ENCODE measurements at places on chromosomes 4 and X.

DNA sequence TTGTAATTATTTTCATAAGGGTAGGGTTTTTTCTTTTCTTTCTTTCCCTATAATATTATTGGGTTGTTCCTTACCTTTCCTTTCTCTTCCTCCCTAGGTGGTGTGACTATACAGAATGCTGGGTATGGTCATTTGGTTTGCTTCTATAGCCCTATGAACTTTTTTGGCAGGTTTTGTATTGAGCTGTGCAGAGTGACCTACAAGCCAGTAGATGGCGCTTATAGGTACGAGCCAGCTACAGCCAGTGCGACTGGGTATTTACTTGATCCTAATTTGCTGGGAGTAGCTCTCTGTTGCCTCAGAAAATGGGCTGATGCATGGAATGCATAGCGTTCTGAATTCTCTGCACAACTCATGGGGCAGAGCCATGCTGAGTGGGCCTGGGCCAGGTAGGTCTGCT is 423.3 kb downstream of the MAGEE1 start:
- no peak for DNase-seq

DNA sequence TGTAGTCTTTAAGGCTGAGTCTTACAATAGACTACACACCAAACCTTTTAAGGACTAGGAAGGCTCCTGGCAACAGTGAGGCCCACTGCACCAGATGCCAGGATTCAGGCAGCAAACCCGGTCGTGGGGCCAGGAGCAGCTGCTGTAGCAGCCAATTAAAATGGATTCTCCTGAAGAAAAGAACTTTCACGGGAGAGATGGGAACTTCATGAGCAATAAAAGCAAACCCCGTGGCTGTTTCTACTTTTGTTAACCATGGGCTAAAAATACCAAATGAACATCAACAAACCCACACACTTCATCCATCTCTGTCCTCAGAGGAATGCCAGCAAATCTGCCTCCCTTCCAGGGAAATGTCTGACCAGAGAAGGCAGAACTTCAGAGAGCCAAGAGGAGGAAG is 101.4 kb downstream of the BTC start:
- DNase-seq: no peak

DNA sequence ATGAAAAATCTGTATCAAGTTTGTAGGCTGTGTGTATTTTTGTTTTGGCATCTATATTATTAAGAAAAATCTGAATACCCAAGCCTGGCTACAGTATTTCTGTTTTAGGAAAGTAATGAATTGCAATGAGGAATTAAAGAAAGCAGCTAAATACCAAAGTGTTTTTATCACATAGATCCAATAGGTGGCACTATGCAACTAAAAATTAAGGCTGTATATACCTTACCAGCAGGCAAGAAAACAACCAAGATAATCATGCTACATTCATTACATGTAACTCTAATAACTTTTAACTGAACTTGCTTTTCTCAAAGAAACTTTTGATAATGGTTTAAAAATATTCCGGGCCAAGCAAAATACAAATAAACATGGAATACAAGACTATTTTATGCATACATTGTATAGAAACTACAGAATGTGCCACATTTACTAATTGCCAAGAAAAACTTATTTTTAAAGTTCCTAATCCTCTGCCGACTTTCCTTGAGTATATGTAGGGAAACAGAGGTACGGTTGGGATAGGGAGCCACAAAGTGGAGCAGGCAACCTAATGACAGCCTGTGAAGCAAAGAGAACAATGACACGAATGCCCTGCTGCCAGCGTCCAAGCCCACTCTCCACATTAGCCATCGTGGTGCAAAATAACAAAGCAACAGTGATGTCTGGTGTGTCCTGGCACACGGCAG is 63.7 kb downstream of the SEC24D start:
- no peak for DNase-seq

DNA sequence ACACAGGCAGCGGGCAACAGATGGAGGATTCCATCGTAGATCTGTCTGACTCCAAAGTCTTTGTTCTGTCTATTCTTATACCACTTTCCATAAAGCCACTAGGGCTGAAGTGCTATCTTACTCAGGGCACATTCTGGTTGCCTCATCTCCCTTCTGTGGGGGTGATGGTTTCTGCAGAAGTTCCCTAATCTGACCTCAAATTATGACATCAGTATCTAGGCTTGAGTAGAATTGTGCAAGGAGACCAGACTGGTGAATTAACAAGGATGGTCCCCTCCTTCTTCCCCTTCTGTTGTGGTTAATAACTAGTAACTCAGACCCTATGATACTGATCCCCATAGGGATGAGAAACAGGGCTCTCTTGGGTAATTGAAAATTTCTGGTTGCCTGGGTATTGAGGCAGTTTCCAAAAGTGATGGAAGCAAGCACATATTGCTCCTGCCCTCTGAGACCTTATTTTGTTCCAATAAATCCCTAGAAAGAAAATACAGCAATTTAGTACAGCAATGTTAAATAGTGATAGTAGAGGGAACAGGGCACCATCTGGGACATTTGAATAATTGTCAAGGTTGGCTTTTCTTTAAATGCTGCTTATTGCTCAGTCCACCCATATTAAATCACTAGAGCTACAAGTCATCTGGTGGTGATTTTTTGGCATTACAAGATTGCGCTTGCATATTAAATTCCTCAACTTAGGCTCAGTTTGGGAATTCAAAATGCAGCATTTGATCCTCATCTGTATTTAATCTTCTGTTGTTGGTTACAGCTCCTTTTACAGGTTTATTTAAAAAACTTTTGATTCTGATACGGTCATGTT is 57.3 kb upstream of the AP1S2 start:
- no peak for DNase-seq

DNA sequence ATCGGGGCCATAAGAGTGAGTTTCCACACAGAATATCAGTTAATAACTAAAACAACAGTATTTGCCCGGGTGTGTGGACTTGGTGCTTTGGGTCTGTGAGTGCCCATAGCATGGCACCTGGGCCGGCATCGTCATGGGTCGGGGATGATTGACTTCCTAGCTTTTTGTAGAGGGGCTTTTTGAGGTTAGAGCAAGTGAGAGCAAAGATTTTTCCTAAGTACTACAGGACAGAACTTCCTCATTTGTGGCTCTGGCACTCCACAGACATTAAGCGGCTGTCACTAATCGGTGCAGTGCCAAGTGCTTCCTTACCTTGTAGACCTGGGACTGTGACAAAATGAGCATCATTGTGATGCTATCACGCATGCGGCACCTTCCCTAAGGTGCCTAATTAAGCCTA is 81.0 kb downstream of the SHROOM2 start:
- no peak for DNase-seq

GRCh38 chr4:168811207-168811606 is 198.8 kb downstream of the CBR4 start:
- DNase-seq: no peak

- no peak for DNase-seq
These were observed 261.3 kb downstream of the PARM1 start for GRCh38 chr4:75194180-75194579.

DNA sequence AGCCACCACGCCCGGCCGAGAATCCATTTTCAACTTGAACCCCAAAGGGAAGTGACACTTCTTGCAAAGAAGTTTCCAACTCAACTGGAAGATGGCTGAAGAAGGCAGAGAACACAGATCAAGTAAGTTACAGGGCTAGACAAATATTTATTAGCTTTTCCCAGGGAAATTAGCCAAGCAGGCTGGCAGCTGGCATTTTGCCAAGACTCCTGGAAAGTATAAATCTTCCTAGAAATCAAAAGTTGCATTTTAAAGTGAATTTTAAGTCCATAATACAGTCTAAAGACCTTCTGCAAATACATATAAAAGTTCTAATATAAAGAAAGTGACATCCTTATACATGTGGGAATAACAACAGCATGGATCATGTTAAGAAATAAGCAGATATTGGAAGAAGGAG is 3.4 kb upstream of the MRPL1 start:
- no peak for DNase-seq

DNA sequence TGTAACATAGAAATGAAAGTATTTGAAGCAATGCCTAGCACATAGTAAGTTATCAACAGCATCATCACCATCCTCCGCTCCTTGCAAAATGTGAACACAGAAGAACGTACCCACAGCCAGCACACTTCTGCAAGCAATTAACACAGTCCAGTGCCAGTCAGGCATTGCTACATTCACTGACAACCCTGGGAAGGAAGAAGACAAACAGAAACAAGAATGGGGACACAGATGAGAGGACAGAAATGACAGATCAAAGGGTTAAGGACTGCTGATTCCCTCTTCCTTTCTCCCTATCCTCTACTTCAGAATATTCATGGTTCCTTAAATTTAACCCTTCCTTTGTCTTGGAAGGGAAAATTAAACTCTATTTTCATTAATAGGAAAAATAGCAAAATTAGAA is 53.1 kb downstream of the CHM start:
- no peak for DNase-seq

DNA sequence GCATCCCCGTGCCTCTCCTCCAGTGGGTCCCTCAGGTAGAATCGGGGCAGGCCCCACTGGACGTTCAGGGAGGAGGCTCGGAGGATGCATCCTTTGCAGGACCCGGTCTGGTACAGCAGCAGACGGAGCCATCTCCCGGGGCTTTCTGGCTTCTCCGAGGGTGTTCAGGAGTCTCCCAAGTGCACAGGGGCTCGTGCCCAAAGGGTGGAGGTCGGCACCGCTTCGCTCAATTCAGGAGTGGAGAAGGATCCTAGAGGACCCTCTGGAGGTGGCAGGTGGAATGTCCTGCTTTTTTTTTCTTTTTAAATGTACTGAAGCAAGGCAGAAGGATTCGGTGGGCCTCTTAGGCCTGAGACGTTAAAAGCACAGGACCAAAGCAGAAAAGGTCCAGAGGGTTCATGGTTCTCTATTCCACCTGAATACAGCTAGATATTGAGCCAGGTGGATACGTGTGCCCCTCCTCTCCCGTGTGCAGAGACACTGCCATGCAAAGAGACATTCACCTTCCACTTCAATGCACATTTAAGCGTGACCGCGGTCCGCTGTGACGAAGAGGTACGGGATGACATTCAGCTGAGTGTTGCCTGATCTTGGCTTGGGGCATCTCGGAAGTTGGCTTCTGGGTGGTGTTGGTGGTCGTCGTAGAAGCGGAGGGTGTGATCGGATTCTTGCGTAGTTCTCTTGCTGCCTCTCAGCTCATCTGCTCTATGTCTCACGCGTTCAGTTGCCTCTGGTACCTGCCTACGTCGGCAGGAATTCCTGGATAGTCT is 281.2 kb upstream of the AGTR2 start:
- no peak for DNase-seq

- no peak for DNase-seq
These were observed 32.1 kb upstream of the RAPGEF2 start for GRCh38 chr4:159070742-159071141.

DNA sequence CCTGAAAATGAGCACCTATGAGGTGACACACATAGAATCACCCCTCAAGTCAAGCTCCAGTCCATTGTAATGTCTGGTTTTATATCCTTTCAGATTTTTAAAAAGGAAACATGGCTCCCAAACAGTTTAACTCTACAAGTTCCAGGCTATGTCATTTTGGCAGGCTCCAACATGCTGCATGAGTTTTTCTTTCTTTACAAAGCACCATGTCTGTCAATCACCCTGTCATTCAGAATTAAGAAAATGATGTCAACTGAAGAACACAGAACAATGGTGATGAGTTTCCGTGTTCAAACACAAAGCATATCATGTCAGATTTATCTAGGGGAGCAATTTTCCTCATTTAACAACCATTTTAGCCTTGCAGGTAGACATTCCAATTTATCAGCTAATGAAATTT is 106.5 kb downstream of the AMMECR1 start:
- DNase-seq: no peak
